DMS79 (cell line): ENCODE measurements at places on chromosomes 16 and 17.

DNA sequence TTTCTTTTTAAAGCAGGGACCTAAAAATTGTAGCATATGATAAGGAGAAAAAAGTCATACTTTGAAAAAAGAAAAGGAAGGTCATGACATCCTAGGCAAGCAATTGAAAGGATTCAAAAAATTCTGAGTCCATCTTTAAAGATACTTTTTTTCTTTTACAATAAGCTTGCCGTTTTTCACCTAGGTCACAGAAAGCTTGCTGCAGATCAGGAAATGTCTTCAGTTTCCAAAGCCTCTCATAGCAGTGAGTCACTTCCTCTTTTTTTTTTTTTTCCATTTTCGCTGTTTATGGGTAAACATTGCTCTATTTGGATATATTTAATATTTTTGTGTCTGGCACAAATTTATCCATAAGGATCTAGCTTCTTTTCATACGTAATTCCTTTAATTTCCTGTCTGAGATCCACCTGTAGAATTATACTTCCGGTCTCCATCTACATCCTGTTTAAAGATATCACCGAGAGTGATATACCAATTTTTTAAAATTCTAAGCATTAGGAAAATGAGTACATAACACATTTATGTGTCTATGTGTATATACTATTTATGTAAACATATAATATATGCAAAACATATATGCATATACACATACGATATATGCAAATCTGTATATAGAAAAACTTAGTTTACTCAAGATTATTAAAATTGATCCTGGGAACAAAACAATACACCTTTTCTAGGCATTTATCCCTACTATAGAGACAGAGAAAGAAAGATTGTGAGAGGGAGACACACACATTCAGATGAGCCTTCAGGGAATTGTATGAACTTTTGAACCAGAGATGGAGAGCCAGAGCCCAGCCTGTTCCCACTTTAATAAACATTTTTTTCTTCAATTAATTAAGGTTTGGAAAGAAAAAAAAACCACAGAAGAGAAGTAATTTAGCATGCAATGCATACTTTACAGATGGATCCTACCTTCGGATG, 134.4 kb downstream of the SKAP1 start:
- DNase-seq, result no peak

DNA sequence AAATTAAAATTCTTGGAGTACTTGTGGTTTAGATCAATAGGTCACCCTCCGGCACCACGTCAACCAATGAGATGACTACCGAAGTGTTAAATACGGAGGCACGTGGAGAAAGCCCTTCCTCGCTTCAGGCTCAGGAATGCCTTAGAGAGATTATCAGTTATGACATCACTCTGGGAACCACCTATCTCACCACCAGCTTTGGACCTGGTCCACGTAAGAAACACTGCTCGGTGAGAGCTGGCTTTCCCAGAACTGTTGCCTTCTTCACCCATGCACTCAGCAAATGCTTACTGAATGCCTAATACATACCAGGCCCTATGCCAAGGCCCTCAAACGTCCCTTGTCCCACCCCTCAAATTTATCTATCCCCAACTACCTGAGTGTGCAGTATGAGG, 71.3 kb downstream of the SMG6 start:
- DNase-seq, result no peak

- DNase-seq, result no peak
Observed at GRCh38 chr17:20206068-20206467, 196.9 kb downstream of the SPECC1 start.

- no peak for DNase-seq
Observed at GRCh38 chr16:57572978-57573728, 30.7 kb downstream of the ADGRG5 start.

DNA sequence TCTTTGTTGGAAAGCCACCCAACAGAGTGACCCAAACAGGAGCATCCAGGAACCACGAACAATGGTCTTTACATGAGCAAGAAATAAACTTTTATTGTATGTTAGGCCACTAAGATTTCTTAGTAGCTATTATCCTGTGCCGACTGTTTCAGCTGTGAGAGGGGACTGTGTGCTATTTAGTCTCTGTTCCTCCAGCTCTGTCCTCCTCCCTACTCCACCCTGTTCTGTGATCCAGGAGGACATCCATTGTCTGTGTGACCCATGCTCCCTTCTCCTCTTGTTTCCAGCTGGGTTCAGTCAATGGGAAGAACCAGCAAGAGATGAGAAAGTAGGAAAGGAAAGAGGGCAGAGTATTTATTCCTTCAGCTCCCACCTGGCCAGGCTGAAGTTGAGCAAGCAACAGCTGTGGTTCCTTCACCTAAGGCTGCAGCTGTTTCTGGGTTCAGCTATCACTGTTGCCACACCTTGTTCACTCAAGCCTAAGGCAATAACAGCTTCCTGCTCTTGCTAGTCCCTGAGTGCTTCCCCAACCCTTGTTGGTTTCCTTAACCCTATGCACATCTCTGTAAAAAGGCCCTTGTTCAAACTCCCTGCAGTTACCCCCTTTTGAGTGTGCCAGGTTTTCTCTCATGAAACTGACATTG, 14.9 kb upstream of the B4GALNT2 start:
- DNase-seq, result no peak

- peak; percentile 92 for DNase-seq
Observed at GRCh38 chr17:73760439-73760758, 116.2 kb upstream of the SDK2 start.

DNA sequence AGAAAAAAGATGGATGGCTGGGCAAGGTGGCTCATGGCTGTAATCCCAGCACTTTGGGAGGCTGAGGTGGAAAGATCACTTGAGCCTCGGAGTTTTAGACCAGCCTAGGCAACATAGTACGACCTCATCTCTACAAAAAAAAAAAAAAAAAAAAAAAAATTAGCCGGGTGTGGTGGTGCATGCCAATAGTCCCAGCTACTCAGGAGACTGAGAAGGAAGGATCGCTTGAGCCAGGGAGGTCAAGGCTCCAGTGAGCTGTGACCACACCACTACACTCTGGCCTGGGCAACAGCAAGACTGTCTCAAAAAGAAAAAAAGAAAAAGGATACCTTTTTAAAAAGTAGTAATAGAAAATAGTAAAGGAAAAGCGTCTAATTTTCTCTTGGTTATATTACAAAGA, 20.7 kb downstream of the ZNF652 start:
- no peak for DNase-seq

DNA sequence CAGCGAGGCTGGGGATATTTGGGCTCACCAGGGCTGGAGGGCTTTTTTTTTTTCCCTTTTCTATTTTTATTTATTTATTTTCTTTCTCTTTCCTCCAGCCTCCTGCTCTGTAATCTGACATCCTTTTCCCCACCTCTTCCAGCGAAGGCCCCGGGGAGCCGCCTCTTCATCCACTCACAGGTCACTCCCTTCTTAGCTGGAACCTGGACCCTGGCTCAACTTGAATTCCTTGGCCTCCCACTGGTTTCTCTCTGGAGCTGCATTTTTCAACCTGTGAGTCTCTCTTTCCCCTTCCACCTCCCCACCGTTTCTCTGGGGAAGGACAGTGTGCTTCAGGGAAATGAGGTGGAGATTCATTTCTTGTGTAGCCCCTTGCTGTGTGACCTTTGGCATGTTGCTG, 82.0 kb downstream of the MRM1 start:
- no peak for DNase-seq

DNA sequence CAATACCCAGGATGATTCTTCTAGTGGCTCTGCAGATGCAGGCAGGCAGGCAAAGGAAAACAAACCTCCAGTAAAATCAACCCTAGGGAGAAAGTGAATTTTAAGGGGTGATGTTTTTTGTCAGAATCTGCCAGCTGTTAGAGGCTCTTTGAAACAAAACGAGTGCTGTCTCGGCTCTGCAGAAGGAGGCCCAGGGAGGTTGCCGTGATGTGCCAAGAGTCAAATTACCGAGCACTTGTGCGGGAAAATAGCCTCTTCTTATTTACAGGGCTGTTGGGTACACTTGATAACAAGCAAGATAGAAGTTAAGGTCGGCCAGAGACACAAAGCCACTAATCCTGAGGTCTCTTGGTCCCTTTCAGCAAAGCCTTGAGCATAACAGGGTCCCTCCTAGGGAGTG, 68.9 kb upstream of the EEF2KMT start:
- DNase-seq, result peak; percentile 94

- peak; percentile 28 for DNase-seq
Observed at GRCh38 chr16:30184096-30184890, 891 bp downstream of the CORO1A start.

GRCh38 chr17:40623419-40624210, 24.0 kb downstream of the SMARCE1 start:
- no peak for DNase-seq

- no peak for DNase-seq
Observed at GRCh38 chr16:50667497-50668367, 13.4 kb downstream of the SNX20 start.

DNA sequence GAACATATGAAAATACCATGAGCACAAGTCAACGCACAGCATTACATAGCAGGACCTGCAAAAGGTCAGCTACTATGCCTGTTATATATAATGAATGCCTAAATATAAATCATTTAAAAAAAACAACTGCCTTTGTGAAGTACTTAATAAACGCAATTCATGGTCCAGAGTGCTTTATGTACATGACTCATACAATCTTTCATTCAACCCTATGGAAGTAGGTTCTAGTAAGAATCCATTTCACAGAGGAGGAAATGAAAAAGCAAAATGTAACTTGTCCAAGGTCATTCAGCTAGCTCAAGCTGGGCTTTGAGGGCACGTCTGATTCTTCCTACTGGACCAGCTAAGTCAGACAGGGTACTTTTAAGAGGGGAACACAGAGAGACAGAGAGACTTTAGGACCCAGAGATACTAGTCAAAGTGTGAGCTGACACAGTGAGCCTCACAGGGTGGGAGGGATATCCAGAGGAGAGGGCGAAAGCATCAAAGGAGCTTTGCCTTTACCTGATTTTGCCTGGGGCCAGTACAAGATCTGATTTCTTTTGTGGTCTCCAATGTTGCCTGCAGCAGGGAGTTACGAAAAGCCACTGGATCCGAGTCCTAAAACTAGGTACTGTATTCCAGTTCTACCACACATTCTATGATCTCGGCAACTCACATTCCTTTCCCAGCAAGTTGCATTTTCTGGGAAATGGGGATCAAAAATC, 83.4 kb upstream of the ZFHX3 start:
- no peak for DNase-seq

GRCh38 chr17:82445542-82445941, 5.0 kb downstream of the CYBC1 start:
- no peak for DNase-seq

- DNase-seq, result no peak
Observed at GRCh38 chr16:674968-675883, at the start of gene RHBDL1. TSS of gene RHBDL1 (plus strand) at chr16:675671. CDS start at chr16:675791, 120 bp downstream.

DNA sequence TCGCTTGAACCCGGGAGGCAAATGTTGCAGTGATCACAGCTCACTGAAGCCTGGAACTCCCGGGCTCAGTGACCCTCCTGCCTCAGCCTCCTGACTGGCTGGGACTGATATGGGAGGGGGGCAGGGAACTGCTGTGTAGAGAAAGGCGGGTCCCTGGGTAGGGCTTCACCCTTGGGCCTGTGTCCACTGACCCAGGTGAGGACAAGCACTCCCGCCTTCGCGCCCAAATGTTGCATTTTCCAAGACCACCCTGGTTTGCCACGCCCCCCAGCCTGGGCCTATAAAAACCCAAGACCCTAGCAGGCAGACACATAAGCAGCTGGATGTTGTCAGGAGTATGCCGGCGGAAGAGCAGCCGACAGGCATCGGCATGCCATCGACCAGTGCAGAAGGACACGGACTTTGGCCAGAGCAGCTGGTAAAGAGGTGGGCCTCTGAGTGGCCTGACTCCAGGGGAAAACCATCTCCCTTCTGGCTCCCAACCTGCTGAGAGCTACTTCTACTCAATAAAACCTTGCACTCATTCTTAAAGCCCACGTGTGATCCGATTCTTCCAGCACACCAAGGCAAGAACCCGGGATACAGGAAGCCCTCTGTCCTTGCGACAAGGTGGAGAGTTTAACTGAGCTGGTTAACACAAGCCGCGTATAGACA, 19.1 kb downstream of the SMYD4 start:
- no peak for DNase-seq

DNA sequence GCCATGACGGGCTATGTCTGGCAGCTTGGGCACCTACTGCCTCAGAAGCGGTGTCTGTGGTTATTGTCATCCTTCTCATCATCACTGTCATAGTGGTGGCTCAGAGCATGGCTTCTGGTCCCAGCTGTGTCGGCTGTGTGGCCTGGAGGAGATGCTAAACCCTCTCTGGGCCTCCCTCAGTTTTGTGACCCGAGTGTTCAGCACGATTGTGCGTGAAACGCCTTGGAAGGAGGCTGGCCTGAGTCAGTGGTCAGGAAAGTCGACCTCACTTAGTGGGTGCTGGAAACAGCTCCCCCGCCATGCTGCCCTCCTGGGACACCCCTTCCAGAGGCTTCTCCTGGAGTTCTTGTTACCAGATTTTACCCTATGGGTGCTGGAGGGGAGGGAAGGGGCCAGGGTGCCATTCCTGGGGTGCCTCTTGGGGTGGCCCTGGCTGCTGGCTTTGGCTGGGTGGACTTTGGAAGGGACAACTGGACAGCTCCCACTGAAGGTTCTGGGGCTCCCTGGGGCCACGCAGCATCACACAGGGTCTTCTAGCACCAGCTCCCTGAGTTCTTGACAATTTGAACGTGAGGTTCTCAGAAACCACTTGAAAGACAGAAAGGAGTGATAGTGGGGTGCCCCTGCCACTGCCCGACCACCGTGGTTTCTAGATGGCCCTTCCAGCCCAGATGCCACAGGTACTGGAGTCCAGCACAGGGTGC, 226.5 kb upstream of the GSE1 start:
- no peak for DNase-seq

DNA sequence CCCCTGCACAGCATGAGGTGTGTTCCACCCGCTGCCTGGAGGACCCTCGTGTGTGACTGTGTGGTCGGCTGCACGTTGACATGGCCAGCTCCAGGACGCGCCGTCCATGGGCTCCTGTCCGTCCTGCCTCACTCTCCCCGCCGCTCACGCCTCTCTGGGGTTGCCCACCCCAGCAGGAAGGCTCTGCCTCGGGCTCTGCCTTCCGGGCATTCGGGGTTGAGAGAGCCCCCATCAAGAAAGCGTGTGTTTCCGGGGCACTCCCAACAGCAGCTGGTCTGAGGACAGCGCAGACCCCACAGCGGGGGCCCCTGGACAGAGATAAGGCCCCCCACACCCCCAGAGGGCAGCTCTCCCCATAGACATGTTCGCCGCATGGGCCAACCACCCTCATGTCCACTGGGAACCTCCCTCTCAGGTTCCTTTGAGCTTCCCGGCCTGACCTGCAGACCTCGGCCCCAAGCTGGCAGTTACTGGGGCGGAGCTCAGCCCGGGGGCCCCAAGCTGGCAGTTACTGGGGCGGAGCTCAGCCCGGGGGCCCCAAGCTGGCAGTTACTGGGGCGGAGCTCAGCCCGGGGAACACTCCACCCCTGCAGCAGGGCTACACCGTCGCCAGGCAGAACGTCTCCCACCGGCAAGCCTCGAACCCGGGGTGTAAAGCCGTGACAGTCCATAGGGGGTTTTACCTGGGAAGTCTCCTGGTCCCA, 8.4 kb upstream of the PIEZO1 start:
- no peak for DNase-seq

DNA sequence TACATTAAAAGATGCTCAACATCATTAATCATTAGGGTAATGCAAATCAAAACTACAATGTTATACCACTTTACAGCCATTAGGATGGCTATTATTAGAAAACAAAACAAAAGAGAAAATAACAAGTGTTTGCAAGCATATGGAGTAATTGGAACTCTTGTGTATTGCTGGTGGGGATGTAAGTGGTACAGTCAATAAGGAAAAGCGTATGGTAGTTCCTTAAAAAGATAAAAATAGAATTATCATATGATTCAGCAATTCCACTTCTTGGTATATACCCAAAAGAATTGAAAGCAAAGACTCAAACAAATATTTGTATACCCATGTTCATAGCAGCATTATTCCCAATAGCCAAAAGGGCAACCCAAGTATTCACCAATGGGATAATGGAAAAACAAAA, 1.4 kb upstream of the CAPNS2 start:
- no peak for DNase-seq
